ENCODE measurements at places on chromosomes 13 and 19. TPM values are rescaled to one million over a fixed set of nuclear protein-coding genes. Genes with fewer than 3 reads are reported as not detected.

Gene C1QTNF9
- 5.9 TPM for total RNA-seq

Gene KDELR1
- 78.6 TPM for total RNA-seq

GRCh38 chr19:48968179-48968661, 3.1 kb downstream of the FTL start:
- no peaks in the 10 kb centered on the region for H3K4me1 ChIP-seq
- no peaks in the 10 kb centered on the region for H3K27me3 ChIP-seq
- peak overlapping the region; percentile 97 for H3K27ac ChIP-seq
- DNase-seq, result no peak
- no peak overlapping the region for H3K4me3 ChIP-seq

DNA sequence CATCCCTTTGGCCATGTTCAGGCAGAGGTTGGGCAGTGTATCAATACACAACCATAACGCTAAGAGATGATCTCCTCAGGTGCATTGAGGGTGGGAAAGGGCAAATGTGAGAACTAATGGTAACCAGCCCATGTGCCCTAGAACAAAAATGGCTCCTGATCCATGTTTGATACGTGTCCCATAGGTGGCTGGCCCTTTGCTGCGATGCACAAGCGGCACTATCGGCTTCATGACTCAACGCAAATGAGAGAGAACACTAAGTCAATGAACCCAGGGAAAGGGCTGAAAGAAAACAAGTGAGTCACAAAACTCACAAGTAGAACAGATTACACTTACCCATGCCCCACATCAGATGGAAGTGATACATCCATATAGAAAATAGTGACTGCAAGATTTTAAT, 201.7 kb downstream of the ABCC4 start:
- H3K36me3 ChIP-seq, result no peaks in the 10 kb centered on the region
- H3K4me3 ChIP-seq, result no peak overlapping the region
- no peaks in the 10 kb centered on the region for H3K4me1 ChIP-seq
- DNase-seq, result no peak
- H3K27ac ChIP-seq, result no peak overlapping the region

Gene SPACA4
- total RNA-seq, result not detected

Gene DOHH
- total RNA-seq, result 30.3 TPM

DNA sequence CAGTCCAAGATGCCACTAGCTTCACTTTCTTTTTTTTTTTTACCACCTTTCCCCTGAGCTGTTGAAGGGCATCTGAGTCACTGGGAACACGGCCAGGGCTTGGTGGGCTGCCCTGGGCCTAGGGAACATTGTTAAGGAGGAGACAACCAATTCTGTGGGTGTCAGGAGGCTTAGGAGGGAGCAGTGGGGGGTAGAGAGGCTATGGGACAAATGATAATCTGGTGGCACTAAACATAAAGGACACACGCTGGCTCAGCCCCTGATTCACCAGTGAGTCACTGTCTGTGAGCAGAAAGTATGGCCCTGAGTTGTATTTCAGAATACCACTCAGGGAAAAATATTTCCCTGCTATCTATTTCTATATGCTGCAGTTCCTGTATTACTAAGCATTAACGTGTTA, 207.8 kb downstream of the DCLK1 start:
- no peaks in the 10 kb centered on the region for H3K27me3 ChIP-seq
- H3K4me3 ChIP-seq, result no peak overlapping the region
- no peak overlapping the region for H3K27ac ChIP-seq
- H3K4me1 ChIP-seq, result no peaks in the 10 kb centered on the region
- H3K36me3 ChIP-seq, result no peaks in the 10 kb centered on the region

DNA sequence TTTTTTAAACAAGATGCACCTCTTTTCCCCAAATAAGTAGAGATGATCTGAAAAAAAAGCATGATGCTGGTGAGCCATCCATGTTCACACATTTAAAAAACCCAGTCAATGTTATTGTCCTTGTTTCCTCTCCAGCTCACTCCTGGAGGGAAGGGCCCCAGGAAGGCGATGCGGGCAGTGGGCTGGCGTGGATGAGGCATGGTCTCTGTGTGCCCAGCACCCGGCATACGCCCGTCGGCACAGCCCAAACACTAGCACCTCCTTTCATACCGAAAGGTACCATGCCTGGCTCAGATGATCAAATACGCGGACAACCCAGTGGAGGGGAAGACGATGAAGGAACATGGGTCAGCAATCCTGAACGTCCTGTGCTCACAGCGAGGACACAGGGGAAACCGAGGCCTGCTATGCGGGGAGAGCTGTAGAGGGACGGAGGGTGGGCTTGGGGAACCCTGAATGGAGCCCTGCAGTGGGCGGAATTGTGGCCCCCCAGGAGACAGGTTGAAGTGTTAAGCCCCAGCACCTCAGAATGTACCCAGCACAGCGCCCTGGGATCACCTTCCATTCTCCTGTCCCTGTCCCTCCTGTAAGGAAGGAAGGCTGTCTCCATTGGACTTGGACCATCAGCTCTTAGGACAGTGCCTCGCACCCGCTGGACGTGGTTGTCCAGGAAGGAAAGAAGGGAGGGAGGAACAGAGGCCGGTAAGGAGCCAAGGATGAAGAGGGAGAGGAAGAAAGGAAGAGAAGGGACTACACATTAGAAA, 49.4 kb downstream of the SOX1 start:
- no peak for DNase-seq
- peaks cover 23% of the 10 kb centered on the region for H3K27me3 ChIP-seq
- no peak overlapping the region for H3K27ac ChIP-seq
- no peaks in the 10 kb centered on the region for H3K4me1 ChIP-seq
- no peak overlapping the region for H3K4me3 ChIP-seq

Gene ZC3H4
- total RNA-seq, result 34.5 TPM

DNA sequence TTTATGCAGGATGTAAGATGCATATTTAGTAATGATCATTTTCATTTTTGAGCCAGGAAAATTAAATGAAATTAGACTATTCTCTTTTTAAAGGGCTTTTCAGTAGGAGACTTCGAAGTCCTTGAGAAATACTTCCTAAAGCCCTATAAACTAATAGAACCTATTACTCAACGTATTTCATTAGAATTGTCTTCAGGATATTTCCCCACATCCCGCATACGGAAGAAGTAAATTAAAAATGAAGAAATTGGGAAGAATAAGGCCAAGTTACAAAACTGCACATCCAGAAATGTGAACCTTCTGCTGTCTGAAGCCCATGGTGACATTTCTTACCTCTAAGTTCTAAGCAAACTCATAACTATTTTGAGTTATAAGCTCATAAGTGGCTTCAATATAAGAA, 66.5 kb downstream of the RXFP2 start:
- no peak for DNase-seq
- no peaks in the 10 kb centered on the region for H3K27me3 ChIP-seq
- no peak overlapping the region for H3K27ac ChIP-seq
- no peaks in the 10 kb centered on the region for H3K36me3 ChIP-seq
- no peaks in the 10 kb centered on the region for H3K4me1 ChIP-seq

GRCh38 chr13:98428256-98428966, 148.5 kb downstream of the STK24 start:
- H3K27me3 ChIP-seq, result no peaks in the 10 kb centered on the region
- no peak overlapping the region for H3K27ac ChIP-seq
- no peak overlapping the region for H3K4me3 ChIP-seq
- H3K4me1 ChIP-seq, result no peaks in the 10 kb centered on the region
- DNase-seq, result no peak

DNA sequence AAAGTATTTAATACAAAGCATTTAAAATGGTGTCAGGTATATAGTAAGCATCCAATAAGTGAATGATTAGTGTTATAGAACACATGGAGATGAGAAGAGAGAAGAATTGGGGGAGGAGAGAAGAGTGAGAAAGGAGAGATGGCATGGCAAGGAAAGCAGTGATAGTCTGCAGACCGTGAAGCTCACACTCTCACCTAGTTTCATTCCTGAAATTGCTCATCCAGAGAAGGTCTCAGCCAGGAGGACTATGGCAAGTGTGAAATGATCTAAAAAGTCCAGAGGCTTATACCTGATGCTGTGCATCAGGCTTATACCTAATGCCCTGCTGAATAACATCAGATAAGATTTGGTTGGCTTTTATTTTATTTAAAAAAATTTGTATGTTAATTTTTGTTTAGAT, 351.6 kb upstream of the KLF12 start:
- no peak overlapping the region for H3K4me3 ChIP-seq
- no peak overlapping the region for H3K27ac ChIP-seq
- no peaks in the 10 kb centered on the region for H3K4me1 ChIP-seq
- no peak for DNase-seq
- no peaks in the 10 kb centered on the region for H3K36me3 ChIP-seq
- no peaks in the 10 kb centered on the region for H3K27me3 ChIP-seq

DNA sequence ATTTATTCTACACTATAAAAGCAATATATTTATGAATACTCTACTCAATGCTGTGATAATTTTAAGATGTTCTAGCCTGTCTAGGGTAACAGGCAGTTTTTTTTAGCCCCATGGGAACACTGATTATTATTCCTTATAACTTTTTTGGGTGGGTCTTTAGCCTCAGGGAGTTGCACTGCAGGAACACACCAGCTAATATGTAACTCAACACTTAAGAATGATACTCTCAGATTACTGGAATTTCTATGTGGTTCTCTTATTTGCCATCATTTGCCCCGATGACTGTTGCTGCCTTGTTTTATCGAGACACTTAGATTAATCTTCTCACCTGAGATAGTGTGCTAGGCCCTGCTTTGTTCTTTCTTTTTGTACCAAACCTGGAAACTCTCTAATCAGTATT, 396.9 kb upstream of the SLITRK1 start:
- no peak for DNase-seq
- no peak overlapping the region for H3K4me3 ChIP-seq
- no peak overlapping the region for H3K27ac ChIP-seq
- no peaks in the 10 kb centered on the region for H3K4me1 ChIP-seq
- no peaks in the 10 kb centered on the region for H3K27me3 ChIP-seq

DNA sequence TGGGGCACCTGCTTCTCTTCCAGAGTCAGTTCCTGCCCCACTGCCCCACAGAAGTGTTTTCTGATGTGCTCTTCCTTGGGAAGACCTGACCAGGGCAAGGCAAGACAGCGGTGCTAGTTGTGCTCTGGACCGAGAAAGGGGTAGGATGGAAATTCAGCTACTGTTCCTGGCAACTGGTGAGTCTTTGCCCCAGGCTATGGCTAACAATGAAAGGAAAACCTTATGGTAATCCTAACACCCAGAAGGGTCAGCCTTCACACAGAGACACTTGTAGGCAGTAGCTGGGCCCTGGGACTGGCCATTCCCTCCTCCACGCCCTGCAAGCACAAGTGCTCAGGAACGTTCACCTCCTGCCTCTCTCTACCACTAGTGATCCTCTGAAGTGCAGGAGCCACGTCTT, 9.6 kb upstream of the CYSLTR2 start:
- no peak for DNase-seq
- no peaks in the 10 kb centered on the region for H3K36me3 ChIP-seq
- H3K27ac ChIP-seq, result no peak overlapping the region
- H3K4me3 ChIP-seq, result no peak overlapping the region

DNA sequence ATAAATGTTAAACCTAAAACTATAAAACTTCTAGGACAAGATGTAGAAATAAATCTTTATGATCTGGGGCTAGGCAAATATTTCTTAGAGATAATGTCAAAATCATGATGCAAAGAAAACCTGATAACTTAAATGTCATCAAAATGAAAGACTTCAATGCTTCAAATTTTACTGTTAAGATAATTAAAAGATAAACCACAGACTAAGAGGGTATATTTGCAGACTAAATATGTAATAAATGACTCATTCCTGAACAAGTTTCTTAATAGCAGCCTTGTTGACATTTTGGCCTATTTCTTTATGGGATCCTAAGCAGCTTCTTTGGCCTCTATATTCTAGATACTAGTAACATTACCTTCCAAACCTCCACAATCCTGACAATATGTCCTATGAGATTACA, 2878.3 kb upstream of the PCDH20 start:
- H3K4me3 ChIP-seq, result no peak overlapping the region
- no peaks in the 10 kb centered on the region for H3K27me3 ChIP-seq
- H3K36me3 ChIP-seq, result no peaks in the 10 kb centered on the region
- no peak for DNase-seq
- H3K4me1 ChIP-seq, result no peaks in the 10 kb centered on the region
- no peak overlapping the region for H3K27ac ChIP-seq

GRCh38 chr13:99559560-99559959, 58.3 kb downstream of the TM9SF2 start:
- no peaks in the 10 kb centered on the region for H3K4me1 ChIP-seq
- no peaks in the 10 kb centered on the region for H3K36me3 ChIP-seq
- DNase-seq, result no peak

Gene ZNF878
- total RNA-seq, result not detected

- no peak for DNase-seq
- no peaks in the 10 kb centered on the region for H3K27me3 ChIP-seq
- H3K4me1 ChIP-seq, result no peaks in the 10 kb centered on the region
- H3K27ac ChIP-seq, result no peak overlapping the region
- H3K4me3 ChIP-seq, result no peak overlapping the region
- H3K36me3 ChIP-seq, result no peaks in the 10 kb centered on the region
These were observed 31.1 kb upstream of the MYCBP2 start for GRCh38 chr13:77358001-77358400.

DNA sequence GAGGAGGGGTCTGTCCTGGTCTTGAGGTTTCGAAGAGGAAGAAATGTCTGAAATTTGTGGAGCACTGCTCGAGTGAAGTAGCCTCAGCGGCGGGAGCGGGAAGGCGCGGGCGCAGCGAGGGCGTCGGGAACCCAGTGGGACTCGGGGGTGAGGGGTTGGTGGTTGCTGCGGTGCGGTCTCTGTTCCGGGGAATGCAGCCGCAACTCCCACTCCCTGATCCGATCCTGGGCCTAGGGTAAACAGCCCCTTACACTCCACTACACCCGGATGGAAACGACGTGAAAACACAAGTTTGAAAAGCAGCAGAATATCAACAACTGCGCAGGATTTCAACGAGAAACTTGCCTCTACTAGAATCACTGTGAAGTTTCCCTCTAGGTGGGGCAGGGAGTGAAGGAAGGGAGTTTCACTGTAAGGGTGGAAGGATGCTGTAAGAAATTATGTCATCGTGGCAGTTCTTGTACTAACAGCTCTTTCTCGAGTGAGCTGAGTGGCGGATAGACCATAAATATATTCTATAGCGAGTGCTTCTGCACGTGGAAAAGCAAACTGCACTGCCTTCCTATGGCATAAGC, 2.0 kb upstream of the KLF12 start:
- H3K4me1 ChIP-seq, result no peaks in the 10 kb centered on the region
- no peaks in the 10 kb centered on the region for H3K36me3 ChIP-seq
- peak overlapping the region; percentile 98 for H3K27ac ChIP-seq
- no peak for DNase-seq

- DNase-seq, result no peak
- H3K4me3 ChIP-seq, result no peak overlapping the region
- no peaks in the 10 kb centered on the region for H3K36me3 ChIP-seq
- H3K27me3 ChIP-seq, result no peaks in the 10 kb centered on the region
These were observed 25.7 kb downstream of the DIAPH3 start for GRCh38 chr13:60137911-60138560.

GRCh38 chr13:54373211-54373610, 1344.6 kb downstream of the OLFM4 start:
- no peak overlapping the region for H3K27ac ChIP-seq
- DNase-seq, result no peak
- no peak overlapping the region for H3K4me3 ChIP-seq
- H3K27me3 ChIP-seq, result no peaks in the 10 kb centered on the region
- H3K4me1 ChIP-seq, result no peaks in the 10 kb centered on the region
- H3K36me3 ChIP-seq, result no peaks in the 10 kb centered on the region

Gene KLK11
- not detected for total RNA-seq

GRCh38 chr13:58239774-58240268, 608.3 kb downstream of the PCDH17 start:
- H3K4me3 ChIP-seq, result no peak overlapping the region
- H3K4me1 ChIP-seq, result no peaks in the 10 kb centered on the region
- no peaks in the 10 kb centered on the region for H3K27me3 ChIP-seq
- no peaks in the 10 kb centered on the region for H3K36me3 ChIP-seq

Data from tibial nerve (tissue), 4 donors.